ENCODE measurements at places on chromosomes 7 and 10. TPM values are rescaled to one million over a fixed set of nuclear protein-coding genes. Genes with fewer than 3 reads are reported as not detected.

The NUB1 gene
- total RNA-seq = 86.0 TPM

The POLR2J3 gene
- 90.6 TPM for total RNA-seq

The GRM3 gene
- not detected for total RNA-seq

The FANK1 gene
- 0.25 TPM for total RNA-seq

DNA sequence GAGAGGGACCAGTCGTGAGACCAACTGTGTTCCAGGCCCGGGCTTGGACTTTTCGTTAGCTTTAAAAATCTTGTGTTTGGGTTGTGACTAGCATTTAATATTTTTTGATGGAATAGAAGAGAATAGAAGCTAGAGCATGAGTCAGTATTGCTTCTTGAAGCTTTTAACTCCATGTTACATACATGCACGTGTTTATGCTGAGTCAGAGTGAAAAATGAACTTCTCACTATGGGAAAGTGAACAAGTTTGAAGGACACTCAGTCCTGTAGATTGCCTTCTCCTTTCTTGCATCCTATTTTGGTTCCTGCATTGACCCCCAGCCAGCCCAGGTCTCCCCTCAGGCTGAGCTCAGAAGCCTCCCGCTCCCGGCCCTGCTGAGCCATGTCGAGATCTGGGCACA lies 31.8 kb downstream of the GHRHR start:
- DNase-seq = no peak

DNA sequence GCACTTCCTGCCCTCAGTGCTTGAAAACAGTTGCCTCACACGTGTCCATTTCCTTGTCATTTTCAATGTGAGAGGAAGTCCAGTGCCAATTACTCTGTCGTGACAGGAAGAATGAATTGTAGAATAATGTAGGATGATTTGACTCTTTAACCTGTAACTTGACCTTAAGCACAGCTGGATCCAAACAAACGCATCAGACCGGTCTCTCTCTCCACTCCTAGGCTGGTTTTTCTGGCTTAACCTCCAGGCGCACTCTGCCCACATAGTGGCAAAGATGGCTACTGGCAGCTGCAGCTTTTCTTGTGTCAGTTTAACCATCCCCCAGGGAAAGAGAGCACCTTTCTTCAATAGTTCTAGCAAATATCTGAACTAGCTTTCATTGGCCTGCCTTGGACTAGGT lies 29.4 kb upstream of the PNLIPRP3 start:
- no peak for DNase-seq

- DNase-seq = no peak
These were observed 6.4 kb upstream of the MMP21 start for GRCh38 chr10:125782054-125782453.

- DNase-seq = no peak
These were observed 910.6 kb downstream of the KCNMA1 start for GRCh38 chr10:76727038-76727437.

GRCh38 chr7:137020351-137020750 lies 151.9 kb downstream of the CHRM2 start:
- no peak for DNase-seq

DNA sequence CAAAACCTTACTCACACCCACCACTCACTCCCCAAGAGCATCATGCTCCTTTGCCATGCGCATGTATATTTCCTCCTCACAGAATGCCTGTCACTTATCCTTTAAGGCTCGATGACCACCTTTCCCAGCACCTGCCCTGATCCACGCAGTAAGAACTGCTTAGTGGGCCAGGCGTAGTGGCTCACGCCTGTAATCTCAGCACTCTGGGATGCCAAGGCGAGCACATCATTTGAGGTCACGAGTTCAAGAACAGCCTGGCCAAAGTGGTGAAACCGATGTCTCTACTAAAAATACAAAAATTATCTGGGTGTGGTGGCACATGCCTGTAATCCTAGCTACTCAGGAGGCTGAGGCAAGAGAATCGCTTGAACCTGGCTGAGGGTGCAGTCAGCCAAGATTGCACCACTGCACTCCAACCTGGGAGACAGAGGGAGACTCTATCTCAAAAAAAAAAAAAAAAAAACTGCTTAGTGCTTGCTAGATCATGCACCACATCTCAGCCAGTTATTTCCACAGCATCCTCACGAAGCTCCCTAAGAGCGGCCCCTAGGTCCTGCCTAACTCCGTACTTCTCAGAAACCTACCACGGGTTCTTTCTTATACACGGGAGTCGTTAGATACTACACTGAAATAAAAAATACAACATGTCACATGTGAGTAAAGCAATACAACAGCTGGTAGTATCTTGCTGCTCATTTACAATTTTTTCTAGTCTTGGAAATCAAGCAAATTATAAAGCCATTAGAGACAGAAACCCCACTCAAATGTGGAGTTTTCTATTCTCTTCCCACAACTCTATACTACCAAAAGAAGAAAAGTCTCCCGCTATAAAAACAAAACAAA lies 37.2 kb downstream of the CYTH3 start:
- no peak for DNase-seq

DNA sequence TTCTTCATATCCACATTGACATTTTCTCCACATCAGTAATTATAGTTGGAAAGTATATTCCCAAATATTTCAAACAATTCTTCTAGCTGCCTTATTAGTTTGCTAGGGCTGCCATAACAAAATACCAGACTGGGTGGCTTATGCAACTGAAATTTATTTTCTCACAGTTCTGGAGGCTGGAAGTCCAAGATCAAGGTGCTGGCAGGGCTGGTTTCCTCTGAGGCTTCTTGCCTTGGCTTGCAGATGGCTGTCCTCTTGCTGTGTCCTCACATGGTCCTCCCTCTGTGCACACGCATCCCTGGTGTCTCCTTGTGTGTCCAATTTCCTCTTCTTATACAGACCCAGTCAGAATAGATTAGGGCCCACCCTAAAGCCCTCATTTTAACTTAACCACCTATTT lies 34.5 kb downstream of the DOCK4 start:
- DNase-seq = no peak

GRCh38 chr7:37670436-37670835 lies 13.1 kb upstream of the GPR141 start:
- no peak for DNase-seq

GRCh38 chr7:114931656-114932011 lies 9.7 kb downstream of the MDFIC start:
- peak; percentile 10 for DNase-seq

Data from CD4-positive, alpha-beta T cell (primary cell).